ENCODE measurements at places on chromosomes 2 and 18. TPM values are rescaled to one million over a fixed set of nuclear protein-coding genes. Genes with fewer than 3 reads are reported as not detected.

FBXO48 gene
- 1.4 TPM for polyA plus RNA-seq

GRCh38 chr18:68847219-68847837, 49.4 kb downstream of the CCDC102B start:
- no peak for DNase-seq

- DNase-seq: no peak
These were observed 344.0 kb downstream of the ARHGAP15 start for GRCh38 chr2:143473216-143473615.

- no peak for DNase-seq
These were observed 420.6 kb downstream of the CMPK2 start for GRCh38 chr2:6445156-6445555.

DNA sequence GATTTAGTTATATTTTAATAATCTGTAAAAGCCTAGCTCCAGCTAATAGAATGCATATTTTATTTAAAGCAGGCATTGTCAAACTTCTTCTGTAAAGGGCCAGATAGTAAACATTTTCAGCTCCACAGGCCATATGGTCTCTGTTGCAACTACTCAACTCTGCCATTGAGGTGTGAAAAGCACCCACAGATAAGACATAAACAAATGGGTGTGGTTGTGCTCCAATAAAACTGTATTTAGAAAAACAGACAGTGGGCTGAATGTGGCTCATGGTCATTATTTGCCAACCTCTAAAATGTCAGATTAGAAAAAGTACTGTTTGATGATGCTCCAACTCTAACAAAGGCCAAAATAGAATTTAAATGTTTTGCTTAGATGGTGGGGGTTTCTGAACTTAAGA, 519.9 kb downstream of the RNF144A start:
- no peak for DNase-seq

DNA sequence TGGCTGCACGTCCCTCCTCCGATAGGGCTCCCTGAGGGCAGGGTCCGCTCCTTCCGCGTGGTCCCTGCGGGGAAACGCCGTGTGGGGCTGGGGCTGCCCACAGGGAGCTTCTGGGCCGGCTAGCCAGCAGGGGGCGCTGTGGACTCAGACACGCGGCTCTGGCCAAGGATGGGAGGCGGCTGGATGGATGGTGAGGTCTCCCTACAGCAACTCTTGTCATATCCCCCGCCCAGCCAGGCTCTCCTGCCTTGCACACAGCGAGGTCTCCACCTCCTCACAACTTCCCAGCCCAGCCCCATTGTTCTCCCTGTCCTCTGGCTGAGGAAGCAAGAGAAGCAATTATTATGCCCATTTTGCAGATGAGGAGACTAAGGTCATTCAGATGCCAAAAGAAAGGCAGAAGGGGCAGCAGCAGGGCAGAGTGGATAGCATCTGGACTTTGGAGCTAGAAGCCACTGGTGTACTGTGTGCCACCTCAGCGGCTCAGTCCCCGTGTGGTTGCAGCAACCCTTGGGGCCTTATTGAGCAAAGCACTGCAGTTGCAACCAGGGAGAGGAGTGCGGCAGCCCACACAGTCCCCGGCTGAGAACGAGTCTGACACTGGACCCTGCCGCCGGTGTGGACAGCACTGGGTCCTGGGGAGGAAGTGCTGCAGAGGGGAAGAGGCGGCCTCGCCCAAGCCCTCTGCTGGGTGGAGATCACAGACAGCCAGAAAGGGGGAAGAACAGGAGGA, 99.0 kb downstream of the ZFP36L2 start:
- no peak for DNase-seq

DNA sequence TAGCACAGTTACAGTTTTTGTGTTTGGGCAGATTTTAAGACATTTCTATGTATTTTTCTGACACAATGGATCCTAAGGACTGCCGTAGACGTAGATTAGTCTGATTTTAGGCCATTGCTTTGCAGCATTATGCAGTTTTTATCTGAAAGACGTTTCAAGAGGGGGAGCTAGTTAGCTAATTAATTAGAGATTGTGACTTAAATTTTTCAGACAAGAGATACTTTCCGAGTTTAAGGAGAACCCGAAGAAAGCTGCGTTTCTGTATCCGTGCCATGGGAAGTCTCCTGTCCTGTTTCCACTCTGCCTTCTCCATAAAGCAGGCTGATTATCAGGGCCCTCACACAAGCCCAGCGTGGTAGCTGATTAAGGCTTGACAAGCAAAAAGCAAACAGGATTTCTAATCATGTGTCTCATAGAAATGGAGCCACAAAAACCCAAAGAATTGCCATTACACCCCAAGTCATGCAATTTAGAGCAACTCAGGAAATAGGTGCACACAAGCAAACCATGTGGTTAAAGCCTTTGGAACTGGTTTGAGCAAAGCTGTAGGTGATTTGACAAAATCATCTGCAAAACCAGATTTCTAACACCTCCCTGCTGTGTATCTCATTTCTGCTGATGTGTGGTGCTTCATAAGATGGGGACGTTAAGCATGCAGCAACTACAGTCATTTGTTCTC, 808.1 kb downstream of the RNF144A start:
- no peak for DNase-seq

DNA sequence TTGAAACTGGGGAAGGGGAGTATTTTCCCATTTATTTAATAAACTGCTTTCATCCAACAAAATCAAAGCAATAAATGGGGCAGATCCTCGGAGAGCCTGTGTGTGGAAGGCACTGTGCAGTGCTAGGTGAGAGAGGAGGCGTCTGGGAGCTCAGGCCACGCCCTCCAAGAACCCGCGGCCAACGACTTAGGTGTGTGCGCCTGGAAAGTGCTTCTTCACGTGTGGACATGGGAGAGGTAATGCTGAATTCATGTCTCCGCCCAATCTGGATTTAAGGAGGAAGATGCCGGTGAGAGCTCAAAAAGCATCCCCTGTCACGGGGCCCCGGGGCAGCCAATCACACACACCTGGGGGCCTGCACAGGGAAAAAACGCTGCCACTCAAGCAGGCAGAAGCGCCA, 77.4 kb downstream of the HDAC4 start:
- no peak for DNase-seq

DNA sequence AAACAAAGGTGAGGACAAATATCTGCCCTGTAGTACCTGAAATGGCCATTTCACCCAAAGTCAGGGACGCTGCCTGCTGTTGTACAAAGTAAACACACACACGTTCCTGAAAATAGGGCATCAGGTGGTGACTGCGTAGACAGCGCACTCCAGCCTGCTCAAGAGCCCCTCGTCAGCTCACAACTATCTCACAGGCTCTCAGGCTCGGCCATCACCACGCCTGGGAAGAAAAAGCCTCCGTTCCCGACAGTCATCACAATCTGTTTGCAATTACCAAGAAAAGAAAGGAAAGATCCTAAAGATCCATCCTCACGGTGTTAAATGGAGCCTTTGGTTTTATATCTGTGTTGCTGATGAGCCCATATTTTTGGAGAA, 230.2 kb downstream of the ZNF516 start:
- no peak for DNase-seq

All from left renal pelvis (tissue), 4 donors.